ENCODE measurements at places on chromosomes 12 and 14.

- DNase-seq = no peak
These were observed at the start of gene PPFIA2 for GRCh38 chr12:81759190-81760051. PPFIA2 (minus strand) TSS chr12:81759350.

DNA sequence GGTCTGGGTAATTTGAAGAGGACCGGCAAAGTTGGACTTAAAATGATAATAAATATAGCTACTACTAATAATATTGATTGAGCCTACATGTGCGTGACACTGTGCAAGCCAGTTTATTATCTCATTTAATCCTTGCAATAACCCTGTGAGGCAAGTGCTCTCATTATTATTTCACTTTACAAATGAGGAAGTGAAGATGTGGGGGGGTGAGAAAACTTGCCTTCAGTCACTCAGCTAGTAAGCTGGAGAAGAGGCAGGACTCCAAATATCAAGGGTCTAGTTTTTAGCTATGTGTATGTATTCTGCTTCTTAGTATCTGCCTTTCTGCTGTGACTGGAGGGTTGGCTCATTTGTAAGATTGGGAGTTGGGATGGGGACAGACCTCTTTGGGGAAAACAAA is 39.2 kb downstream of the NPAS3 start:
- DNase-seq = no peak

- DNase-seq = no peak
These were observed 112.7 kb downstream of the IPO8 start for GRCh38 chr12:30582943-30583342.

- DNase-seq = no peak
These were observed 2.8 kb upstream of the CYP46A1 start for GRCh38 chr14:99681101-99681831.

GRCh38 chr12:45309836-45310626 is 94.1 kb downstream of the ANO6 start:
- DNase-seq = no peak

- no peak for DNase-seq
These were observed 32.1 kb downstream of the HNRNPC start for GRCh38 chr14:21236948-21237797.

DNA sequence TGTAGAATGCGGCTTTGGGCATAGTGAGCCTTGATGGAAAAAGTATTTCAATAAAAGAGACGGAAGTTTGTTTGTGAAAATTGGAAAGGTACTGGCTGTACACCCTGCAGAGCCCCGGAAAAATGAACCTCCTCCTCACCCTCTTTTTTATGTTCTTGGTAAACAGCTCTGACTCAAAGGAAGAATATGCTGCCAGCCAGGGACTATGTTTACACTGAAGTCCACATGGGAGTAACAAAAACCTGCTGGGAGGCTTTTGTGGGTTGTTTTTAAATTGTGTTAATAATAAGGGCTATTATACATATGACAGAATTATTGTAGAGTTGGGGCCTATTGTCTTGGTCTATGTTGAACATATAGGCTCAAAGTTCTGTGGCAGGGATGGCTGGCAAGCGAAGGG is 70.7 kb downstream of the TTC8 start:
- DNase-seq = no peak

GRCh38 chr12:77060136-77060882 is 5.1 kb downstream of the E2F7 start:
- no peak for DNase-seq

GRCh38 chr14:21652209-21652808 is 1.3 kb upstream of the OR4E2 start:
- DNase-seq = no peak

- no peak for DNase-seq
These were observed 251.9 kb upstream of the PRKD1 start for GRCh38 chr14:30179381-30180130.

DNA sequence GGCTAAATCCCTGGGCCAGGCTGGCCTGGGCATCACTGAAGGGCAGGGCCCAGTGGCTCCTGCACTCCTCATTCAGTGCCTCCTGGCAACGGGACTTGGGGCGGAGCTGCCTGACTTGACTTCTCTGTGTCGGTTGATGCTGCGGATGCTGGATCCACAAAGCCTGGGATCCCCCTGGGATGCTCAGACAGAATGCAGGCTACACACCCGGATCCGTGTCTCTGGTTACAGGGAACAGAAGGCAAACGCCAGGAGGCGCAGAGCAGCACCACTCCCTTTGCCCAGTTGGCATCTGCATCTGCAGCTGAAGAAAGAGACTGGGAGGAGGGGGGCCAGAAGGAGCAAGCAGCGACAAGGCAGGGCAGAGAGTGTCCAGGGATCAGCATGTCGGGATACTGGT is 154.5 kb upstream of the FKBP4 start:
- DNase-seq = no peak

- DNase-seq = no peak
These were observed 150.5 kb downstream of the PELI2 start for GRCh38 chr14:56268673-56269072.

DNA sequence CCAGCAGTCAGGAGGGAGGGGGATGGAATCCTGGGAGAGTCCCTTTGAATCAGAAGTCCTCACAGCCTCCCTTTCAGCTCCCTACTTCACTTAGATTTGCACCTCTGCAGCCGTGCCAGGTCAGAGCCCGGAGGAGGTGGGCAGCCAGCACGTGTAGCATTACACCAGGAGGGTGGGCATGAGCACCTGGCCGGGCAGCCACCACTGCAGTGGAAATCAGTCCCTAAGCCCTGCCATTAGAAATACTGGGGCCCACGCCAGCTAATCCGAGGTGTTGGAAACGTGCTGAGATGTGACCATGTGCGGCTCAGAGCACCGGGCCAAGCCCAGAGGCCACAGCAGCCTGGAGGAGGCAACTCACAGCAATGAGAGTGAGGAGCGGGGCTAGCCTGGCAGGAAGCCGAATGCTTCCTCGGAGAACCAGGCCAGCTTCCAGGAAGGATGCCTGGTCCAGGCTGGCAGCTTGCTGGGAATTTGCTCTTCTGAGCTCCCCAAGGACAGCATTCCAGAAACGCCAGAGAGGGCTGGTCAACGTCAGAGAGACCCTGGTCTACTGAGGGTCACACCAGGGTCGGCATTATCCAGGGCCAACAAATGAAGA is 9.4 kb upstream of the CACNA2D4 start:
- DNase-seq = no peak

- no peak for DNase-seq
These were observed 1.7 kb downstream of the MGST1 start for GRCh38 chr12:16349131-16349460.

DNA sequence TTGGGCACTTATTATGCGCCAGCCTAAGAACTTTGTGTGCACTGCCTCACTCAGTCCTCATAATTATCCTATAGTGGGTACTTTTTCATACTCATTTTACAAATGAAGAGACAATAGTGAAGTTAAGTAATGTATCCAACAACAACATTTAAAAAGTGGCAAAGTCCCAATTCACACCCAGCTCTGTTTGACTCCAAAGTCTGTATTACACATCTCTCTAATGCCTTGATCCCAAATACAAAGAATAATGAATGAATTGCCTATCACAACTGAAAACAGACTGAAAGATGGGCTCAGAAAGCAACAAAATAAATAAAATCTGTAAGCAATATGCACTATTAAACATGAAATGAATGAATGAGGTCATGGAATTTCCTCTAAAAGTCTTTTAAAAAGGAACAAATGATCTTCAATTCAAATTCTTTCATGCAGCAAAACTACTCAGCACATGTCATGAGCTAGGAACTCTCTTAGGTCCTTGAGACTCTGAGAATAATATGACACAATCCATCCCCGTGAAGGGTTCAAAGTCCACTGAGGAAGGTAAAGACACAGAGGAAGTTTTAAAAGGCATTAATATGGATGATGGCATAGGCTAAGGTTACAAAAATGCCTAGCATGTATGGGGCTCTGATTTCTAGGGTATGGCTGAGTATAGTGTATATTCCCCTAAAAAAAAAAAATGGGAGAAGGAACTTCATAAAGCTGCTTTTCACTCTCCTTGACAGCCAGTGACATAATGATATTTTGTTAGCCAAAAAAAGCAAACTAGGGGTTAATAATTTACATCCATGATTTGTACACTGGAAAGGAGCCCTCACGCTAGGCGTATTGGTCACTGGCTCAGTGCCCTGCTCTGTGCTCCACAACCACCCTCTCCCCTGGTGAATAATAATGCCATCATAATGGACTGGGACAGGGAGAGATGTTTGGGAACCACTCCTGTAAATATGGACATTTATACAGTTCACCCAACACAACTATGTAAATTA is 103.4 kb downstream of the SLC2A13 start:
- DNase-seq = no peak

GRCh38 chr14:104224131-104224505 is 85.7 kb downstream of the KIF26A start:
- no peak for DNase-seq

GRCh38 chr14:99808154-99808505 is 14.9 kb downstream of the EML1 start:
- DNase-seq = no peak

- no peak for DNase-seq
These were observed 10.7 kb upstream of the TMBIM6 start for GRCh38 chr12:49730568-49731101.

GRCh38 chr12:90298289-90298948 is 589.8 kb upstream of the ATP2B1 start:
- no peak for DNase-seq

GRCh38 chr12:51011955-51012354 is 14.2 kb downstream of the SLC11A2 start:
- DNase-seq = no peak

- no peak for DNase-seq
These were observed 12.8 kb downstream of the STX2 start for GRCh38 chr12:130826151-130826801.

DNA sequence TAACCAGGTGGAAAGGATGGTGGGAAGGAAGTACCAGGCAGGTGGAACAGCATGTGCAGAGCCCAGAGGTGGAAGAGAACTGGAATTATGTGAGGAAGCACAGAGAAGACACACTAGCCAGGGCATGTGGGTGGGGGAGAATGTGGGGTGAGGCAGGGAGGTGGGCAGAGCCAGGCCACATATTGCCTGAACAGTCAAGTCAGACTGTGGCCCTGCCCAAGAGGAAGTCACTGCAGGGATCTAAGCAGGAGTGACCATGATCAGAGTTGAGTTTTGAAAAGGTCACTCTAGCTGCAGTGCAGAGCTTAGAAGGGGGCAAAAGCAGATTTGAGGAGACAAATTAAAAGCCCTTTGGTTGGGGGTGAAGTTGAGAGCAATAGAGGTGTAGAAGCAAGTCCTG is 114.0 kb upstream of the SLC38A2 start:
- no peak for DNase-seq

DNA sequence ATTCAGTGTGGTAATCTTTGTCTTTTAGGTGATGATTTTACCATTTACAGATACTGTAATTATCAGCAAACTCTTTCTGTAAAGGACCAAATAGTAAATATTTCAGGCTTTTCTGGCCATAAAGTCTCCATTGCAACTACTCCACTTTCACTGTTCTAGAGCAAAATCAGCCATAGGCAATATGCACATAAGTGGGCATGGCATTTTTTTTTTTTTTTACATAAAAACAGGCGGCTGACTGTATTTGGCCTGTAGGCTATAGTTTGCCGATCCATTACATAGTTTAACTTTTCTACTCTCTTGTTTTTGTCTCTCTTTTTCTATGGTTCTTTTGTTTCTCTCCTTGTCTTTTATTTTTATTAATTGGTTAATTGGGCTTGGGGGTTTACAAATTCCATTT is 39.4 kb downstream of the RPH3A start:
- no peak for DNase-seq

DNA sequence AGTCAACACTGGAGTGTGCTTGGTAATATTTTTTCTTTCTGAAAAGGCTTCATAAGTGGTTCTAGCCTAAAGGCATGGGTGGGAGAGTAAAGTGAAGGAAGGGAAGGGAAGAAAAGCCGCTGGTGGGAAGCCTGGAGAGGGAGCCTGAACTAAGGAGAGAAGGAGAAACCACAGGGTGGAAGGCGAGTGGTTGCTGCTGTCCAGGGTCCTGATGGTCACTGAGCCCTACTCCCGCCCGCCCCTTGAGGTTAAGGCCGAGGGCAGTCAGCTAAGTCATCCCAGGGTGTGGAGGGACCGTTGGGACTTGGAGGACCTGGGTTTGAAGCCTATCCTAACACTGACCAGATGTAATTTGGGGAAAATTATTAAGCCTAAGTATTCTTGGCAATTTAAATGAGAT is 189.1 kb downstream of the PIWIL1 start:
- DNase-seq = no peak

DNA sequence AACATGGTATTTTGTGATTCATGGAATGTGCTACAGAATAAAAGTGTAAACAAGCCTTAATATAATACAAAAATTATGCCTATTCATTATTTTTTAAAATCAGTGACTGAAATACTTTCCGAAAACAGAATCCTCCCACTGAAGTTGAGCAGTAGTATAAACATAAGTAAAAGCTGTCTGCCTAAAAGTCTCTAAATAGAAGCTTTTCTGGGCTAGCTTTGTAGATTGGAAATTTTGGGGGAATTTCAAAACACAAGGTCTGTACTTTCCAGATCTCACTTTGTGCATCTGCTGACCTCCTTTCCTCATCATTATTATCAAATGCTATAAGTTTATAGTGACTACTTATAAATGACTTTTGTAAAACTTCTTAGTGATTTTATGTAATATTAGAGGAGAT is 80.4 kb upstream of the TRHDE start:
- no peak for DNase-seq

DNA sequence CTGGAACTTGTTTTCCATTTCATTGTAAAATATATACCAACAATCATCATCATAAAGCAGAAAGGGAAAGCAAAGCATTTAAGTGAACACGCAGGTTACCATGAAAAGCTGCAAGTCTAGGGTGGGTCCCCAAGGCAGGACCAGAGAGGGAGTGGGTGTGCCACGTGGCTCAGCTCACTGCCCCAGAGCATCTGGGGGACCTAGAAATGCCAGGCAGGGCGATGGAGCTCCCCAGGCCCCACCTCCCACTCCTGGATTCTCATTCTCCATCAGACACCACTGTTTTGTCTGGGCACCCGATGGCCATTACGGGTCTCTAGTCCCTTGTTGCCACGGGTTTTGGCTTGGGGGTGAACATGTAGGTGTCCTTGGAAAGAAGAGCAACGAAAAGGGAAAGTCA is 34.7 kb downstream of the BCL11B start:
- DNase-seq = no peak

GRCh38 chr14:22561661-22562579 is 27.1 kb downstream of the DAD1 start:
- DNase-seq = no peak

DNA sequence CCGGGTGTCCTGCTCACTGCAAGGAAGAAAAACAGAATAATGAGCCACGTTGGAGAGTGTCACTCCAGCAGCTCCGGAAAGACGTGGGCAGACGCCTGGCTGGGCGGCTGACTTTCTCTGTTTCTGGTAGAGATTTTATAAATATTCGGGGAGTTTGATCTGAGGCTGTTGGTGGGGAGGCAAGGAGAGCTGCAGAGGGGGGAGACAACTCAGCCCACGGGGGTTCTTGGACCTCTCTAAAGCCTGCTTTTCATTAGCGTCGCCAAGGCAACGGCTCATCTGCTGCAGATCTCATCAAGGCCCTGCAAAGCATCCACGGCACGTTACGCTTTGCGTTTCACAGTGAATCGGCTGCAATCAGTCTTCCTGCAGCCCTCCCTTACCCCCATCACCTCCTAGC is 207.2 kb downstream of the ZFP36L1 start:
- no peak for DNase-seq

- DNase-seq = no peak
These were observed 286.7 kb upstream of the GRIP1 start for GRCh38 chr12:66965621-66966020.

Measured in HCT116 (cell line).